ENCODE measurements at places on chromosomes 11 and 22. TPM values are rescaled to one million over a fixed set of nuclear protein-coding genes. Genes with fewer than 3 reads are reported as not detected.

- no peaks in the 10 kb centered on the region for H3K36me3 ChIP-seq
- H3K4me1 ChIP-seq, result peaks cover 4% of the 10 kb centered on the region
- H3K4me3 ChIP-seq, result no peak overlapping the region
- peaks cover 12% of the 10 kb centered on the region for H3K27me3 ChIP-seq
- H3K27ac ChIP-seq, result no peak overlapping the region
Measured at GRCh38 chr11:75602951-75603350, 40.9 kb downstream of the SERPINH1 start.

GRCh38 chr11:112797092-112797491 lies 164.1 kb upstream of the NCAM1 start:
- H3K27ac ChIP-seq, result no peak overlapping the region
- DNase-seq, result no peak
- peaks cover 2% of the 10 kb centered on the region for H3K27me3 ChIP-seq

- H3K27ac ChIP-seq, result no peak overlapping the region
- no peak overlapping the region for H3K4me3 ChIP-seq
- DNase-seq, result no peak
- H3K36me3 ChIP-seq, result peaks cover 20% of the 10 kb centered on the region
Measured at GRCh38 chr22:38863531-38864131, 8.4 kb downstream of the CBX6 start.

- peak overlapping the region; percentile 46 for H3K4me3 ChIP-seq
- H3K36me3 ChIP-seq, result peaks cover 22% of the 10 kb centered on the region
Measured at GRCh38 chr11:118005224-118006152, 19.3 kb downstream of the IL10RA start.

UPK3A gene
- 1.6 TPM for total RNA-seq

SLC6A5 gene
- not detected for total RNA-seq

PHLDB1 gene
- 1.3 TPM for total RNA-seq

TKFC gene
- total RNA-seq, result 59.8 TPM

Measured in activated B cell treated with CpG ODN at 0.5 μM for 24 hours (primary cell).